ENCODE measurements at places on chromosomes 6 and 20.

- no peak for DNase-seq
Observed at GRCh38 chr20:18225632-18226031, 62.7 kb upstream of the ZNF133 start.

GRCh38 chr20:50140339-50140859 is 13.1 kb downstream of the PEDS1 start:
- no peak for DNase-seq

- no peak for DNase-seq
Observed at GRCh38 chr6:109260701-109261100, 121.6 kb downstream of the CD164 start.

DNA sequence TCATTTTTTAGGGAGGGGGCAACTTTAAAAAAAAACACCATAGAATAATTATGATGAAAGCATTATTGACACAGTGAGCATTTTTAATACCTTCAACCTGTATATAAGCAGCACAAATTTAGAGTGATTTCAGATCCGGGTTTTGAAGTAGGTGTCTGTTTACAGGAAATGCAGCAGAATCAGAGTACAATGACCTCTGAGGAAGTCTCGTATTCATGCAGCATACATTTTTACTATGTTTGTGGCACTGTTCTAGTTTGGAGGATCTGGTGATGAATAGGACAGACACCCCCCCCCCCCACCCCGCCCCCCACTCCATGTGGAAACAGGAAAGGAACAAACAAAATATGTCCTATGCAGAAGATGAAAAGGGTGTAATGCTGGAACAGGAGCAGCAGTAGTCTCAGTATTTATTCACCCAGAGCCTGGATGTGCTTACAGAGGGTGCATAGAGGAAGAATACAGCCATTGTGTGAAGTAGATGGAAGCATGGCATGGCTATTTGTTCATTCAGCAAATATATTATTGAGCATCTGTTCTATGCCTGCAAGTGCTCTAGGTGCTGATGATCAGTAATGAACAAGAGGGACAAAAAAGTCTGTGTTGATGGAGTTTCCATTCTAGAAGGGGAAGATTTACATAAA is 19.7 kb downstream of the VAPB start:
- no peak for DNase-seq

DNA sequence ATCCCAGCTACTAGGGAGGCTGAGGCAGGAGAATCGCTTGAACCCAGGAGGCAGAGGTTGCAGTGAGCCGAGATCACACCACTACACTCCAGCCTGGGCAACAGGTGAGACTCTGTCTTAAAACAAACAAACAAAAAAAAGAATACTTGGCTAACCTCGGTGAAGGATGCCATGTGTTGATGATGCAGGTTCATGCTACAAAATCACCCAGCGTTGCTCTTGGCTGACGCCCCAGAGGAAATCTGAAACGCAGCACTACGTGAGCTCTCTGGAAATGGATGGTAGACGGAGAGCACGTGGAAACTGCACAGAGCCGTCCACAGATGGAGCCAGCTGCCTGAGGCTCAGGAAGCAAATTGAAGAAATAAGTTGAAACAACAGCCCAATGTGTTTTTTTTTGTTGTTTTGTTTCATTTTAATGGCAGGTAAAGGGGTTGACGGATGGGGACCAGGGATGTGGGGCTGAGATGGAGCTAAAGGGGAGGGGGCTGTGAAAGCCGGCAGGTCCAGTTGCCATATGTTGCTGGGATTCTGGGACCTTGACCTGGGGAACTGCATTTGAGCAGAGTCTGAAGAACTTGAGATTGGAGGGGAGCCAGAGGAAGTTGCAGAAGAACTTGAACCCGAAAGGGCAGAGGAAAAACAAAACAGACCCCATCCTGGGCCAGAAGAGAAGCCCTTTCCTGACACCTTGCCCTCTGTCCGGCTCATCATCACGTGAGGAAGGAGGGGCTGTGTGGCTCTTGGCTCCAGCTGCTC is 12.8 kb upstream of the MANBAL start:
- peak; percentile 33 for DNase-seq

DNA sequence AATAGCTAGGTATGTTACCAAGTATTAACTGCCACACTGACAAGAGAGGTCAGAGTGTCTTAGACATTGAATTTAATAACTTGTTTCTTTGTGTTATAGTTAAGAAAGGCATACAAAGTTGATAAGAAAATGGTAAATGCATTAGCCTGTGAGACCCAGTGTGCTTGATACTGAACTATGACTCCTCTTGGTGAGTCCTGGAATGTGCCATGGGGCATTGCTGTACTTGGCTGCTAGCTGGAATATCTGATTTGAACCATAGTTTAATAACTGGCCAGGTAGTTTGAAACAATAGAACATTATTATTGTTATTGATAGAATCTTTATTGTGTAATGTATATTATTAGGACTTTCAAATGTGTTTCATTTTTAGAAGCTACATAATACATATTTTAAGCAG is 70.0 kb downstream of the ZFAND3 start:
- DNase-seq: no peak

GRCh38 chr6:168071620-168072019 is 7.4 kb downstream of the FRMD1 start:
- no peak for DNase-seq

DNA sequence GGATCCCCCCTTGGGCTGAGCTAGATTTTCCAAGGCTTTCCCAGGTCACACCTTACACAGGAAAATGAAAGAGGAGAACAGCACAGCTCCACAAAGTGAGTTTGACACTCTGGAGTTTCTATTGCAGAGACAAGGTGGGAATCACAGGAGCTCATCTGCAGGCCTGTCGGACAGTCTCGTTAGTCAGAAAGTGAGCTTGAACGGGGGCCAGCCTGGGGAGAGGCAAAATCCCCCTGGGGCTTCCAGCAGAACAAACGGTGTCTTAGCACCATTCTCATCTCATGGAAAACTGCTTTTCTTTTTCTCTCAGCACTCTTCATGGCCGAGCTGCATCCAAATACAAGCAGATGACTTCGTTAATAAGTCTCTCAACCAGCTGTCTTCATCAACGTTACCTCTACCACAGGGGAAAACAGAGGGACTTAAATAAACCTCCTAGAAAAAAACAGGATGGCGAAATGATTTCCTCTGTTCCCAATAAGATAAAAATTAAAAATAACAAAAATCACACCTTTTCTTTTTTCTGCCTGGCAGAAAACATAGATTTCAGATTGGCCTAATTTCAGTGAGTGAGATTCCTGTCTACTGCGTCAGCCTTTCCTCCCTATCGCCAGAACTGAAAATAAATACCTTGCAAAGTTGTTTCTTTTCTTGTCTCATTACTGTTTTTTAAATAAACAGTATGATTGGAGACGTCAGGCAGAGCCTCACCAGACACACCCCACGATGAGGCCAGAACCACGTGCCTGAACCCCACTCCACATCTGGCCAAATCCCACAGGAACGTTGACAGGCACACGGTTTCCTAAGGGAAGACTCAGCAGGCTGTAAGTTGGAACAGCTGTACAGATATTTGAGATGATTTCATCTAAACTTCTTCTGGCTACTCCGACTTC is 219.0 kb downstream of the TTLL2 start:
- no peak for DNase-seq

GRCh38 chr20:1336699-1337367 is 7.9 kb upstream of the SDCBP2 start:
- DNase-seq: no peak

GRCh38 chr20:64079273-64080012 is at the start of gene RGS19:
Gene RGS19 (minus strand): TSS chr20:64079518. CDS start chr20:64076886, 2,632 bp downstream.
- DNase-seq: peak; percentile 88

DNA sequence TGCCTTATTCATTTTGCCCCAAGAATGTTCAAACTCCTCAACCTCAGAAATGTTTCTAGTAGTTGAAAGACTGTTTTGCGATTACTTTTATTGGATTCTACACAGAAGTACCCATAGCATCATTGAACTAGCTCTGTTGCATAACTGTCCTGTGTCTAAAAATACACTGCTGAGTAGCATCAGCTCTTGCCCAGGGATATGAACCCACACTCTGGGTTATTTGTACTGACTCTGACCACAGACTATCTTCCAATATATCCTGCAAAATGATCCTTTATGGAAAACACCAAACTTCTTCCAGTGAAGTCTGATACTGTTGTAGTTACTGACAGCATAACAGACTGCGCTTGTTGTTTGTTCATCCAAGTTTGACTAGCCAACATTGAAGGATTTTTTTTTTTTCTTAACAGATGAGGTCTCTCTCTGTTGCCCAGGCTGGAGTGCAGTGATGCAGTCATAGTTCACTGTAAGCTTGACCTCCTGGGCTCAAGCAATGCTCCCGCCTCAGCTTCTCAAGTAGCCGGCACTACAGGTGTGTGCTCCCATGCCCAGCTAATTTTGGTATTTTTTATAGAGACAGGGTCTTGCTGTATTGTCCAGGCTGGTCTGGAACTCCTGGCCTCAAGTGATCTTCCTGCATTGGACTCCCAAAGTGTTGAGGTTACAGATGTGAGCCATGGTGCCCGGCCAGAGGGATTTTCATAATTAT is 49.9 kb downstream of the TULP4 start:
- DNase-seq: no peak

Measured in CD4-positive, alpha-beta T cell treated with Interleukin-15 for 1 hour (primary cell).